ENCODE measurements at places on chromosomes 6 and 20.

- no peak for DNase-seq
Measured at GRCh38 chr6:110421749-110422443, 6.5 kb upstream of the DDO start.

GRCh38 chr20:11132819-11133415 is 459.1 kb upstream of the JAG1 start:
- DNase-seq: no peak

DNA sequence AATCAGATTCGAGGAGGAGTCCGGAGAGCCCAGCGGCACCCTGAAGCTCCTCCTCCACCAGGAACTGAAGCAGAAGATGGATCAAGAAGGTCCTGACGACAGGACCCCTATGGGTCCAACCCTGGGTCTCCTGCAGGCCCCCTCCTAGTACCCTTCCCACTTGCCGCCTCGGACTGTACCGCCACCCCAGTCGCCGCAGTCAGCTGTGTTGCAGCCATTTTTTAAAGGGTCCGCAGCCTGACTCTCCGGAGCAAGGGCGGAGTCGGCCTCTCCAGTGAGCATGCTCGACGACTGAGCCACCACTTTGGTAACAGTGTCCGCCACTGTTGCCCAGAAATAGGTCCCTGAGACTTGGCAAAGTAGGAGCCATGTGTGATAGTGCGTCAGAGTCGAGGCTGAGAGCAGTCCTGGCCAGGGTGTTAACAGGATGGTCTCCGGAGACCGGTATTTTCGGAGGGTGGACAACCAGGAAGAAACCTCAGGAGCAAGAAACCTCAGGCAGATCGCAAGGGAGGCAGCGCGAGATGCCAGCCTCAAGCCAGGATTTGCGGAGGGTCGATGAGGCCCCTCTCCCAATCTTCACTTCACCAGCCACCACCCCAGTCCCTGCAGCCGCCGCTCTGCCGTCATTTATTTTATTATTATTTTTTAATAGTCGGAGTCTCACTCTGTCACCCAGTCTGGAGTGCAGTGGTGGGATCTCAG is 294.6 kb upstream of the ZNF337 start:
- no peak for DNase-seq

- DNase-seq: no peak
Measured at GRCh38 chr6:40352006-40352405, 235.2 kb downstream of the LRFN2 start.

DNA sequence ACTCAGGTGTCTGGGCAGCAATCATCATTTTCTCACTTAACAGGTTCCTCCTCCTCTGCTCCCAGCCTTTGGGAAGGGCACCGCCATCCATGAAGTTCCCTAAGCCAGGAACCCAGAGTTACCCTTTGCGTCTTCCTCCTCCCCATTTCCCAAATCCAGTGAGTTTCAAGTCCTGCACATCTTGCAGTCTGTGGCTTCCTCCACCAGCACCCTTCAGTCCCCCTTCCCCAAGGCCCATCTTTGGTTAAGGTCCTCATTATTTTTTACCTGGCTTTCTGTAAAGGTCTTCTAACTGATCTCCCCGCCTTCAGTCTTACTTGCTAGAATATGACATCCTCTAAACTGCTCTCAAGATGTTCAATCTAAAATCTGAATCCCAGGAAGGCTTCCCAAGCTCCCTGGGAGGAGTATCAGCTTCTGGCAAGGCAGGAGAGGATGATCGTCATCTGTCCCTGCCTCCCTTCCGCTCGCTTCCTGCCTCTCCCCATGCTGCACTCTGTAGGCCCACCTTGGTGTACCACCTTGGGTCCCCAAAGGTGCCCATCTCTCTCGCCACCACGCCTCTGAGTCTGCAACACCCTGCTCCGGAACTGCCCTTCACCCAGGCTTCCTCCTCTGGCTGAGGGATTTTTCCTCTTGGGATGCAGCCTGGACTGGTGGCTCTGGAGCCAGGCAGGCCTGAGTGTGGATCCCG is 11.4 kb upstream of the DUSP22 start:
- no peak for DNase-seq

GRCh38 chr6:31971279-31971992 is 502 bp downstream of the DXO start:
- no peak for DNase-seq

DNA sequence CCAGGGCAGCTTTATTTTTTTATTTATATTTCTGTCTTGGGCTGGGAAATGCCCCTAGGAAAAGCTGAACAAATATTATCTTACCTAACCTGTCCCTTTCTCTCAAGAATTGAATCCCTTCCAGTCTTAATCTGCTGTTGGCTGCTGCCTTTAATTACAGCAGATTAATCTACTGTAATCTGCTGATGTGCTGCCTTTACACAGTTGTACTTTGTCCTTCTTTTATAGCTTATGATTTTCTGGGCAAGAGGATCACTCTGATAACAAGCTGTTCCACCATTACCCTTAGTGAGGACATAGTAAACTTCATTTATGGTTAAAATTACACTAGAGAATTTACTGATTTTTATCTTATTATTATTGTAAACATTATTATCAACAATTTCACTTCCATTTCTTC is 234.5 kb upstream of the MAN1A1 start:
- no peak for DNase-seq

- DNase-seq: no peak
Measured at GRCh38 chr6:43938178-43939105, 168.4 kb downstream of the VEGFA start.

GRCh38 chr6:56706981-56707726 is 64.5 kb upstream of the DST start:
- no peak for DNase-seq
